ENCODE measurements at places on chromosomes 2 and 18.

- DNase-seq: no peak
Measured at GRCh38 chr2:54047091-54047490, 68.3 kb upstream of the ACYP2 start.

DNA sequence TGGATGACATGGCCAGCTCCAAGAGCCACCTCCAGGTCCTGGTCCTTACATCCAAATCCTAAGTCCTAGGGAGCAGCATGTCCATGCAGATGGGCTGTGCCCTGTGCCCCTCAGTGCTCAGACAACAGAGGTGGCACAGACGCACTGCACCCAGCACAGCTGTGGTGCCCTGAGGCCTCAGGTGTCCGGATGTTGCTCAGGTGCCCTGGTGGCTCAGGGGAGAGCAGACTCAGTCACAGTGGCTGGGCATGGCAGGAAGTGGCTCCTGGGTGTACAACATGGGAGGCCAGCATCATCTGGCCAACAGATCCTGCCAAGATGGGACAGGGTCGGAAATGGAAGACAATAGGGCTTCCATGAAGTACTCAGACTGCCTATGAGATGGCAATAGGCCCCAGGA lies 50.1 kb downstream of the TIMM21 start:
- DNase-seq: no peak

DNA sequence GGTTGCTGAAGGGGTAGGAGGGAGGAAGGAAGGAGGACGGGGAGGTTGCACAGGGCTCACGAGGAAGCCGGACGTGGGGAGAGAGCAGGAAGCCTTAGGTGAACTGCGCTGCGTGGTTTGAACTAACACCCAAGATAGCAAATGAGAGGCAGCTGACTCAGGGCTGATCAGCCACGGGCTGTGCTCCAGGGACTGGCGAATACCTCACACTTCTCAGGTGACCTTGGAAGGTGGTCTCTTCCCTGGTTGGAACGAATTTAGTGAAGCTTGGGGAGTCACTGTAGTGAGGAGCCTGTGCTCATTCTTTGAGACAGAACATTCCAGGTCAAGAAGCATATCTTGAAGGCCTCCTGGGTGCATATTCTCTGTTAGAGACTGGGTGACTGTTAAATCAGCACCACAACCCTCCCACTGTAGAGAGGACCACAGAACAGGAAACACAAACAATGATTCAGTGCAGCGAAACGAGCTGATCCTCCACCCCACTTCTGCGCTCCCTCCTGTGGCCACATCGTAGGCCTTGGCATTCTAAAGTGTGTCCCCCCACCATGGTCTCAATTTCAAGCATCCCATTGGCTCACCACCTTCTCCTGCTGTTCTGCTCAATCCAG lies 33.8 kb downstream of the TOGARAM2 start:
- no peak for DNase-seq

GRCh38 chr18:47286776-47287410 lies 35.4 kb upstream of the SKOR2 start:
- DNase-seq: no peak

GRCh38 chr18:66764230-66764629 lies 160.3 kb upstream of the CDH19 start:
- peak; percentile 11 for DNase-seq

DNA sequence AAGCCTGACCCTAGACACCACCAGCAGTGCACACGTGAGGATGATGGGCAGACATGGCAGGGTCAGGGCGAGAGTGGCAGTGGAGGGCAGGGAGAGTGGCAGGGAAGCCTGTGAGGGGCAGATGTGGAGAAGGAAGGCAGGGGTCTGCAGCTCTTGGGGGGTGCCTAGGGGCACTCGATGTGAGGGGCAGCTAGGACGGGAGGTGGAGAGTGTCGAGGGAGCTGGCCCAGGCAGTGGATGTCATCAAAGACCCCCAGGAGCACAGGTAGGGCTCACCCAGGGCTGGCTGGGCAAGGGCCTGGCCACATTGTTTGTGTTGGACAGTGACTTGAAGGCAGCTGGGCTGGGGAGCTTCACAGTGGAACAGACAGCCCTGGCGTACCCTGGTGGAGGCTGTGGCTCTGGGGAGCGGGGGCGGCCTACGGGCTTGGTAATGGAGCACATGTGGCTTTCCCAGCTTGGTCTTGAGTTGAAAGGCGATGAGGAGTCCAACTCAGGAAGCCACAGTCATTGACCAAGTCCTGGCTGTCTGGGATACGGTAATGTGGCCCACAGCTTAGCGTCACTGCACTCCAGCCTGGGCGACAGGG lies 87.1 kb downstream of the RTP5 start:
- no peak for DNase-seq
